ENCODE measurements at places on chromosomes 1 and 21.

DNA sequence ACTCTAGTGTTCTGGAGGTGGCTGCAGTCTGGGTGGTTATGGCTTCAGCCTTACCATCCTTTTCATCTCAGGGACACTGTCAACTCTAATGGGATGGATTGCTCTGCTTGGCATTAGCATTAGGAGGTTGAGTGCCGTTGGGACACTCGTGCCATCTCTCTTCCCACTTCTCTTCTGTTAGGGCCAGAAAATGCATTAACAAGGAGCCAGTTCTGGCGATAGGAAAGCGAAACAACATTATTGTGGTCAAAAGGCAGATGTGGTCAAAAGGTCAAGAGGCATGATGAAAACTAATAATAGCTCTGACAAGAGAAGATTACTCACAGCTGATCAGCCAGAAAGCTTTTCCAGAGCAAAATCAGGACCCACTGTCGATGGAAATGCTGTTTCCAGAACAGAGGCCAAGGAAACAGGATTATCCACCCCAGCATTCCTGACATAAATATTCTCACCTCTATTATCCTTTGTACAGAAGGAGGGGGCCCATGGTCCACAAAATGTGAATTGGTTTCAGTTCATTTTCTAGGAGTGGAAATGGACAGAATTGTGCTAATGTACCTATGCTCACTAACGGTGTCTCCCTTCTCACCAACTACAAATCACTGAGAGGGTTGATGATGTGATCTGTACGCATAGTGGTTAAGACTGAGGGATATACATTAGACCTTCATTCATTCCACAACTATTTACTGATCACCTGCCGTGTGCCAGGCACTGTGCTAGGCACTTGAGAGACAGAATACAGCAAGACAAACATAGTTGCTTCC lies 72.0 kb downstream of the ST6GALNAC5 start:
- DNase-seq: peak; percentile 12

DNA sequence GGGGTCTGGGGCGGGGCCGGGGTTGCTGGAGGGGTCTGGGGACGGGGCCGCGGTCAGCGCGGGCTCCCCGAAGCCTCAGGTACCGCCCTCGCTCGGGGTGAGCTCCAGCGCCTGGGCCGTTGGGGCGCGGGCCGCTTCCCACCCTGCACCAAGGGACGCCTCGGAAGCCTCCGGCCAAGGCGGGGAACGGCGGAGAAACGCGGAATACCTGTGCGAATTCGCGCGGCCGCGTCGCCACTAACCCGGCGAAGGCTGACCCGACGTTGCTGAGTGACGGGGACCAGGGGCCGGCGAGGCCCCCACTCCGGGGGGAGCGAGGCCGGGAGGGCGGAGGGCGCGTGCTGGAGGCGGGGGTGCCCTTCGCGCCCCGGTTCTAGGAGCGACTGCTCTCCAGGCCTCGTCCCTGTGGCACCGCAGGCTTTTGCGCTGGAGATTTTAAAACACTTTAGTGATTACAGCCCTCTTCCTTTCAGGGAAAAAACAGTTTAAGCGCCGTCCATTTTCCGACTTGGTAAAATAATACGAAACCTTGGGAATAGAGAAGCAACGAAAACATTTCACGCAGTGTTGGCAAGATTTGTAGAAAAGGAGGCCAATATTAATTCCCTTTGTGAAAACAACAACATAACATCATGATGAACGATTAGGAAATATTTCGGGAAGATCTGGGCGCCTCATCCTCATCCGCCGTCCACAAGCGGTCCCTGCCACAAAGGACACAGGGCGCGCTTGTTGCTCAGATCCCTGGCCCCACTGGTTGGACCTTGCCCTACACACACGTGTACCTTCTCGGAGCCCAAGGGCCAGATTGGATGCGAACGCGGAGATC lies 971 bp upstream of the GNG4 start:
- DNase-seq: peak; percentile 88

DNA sequence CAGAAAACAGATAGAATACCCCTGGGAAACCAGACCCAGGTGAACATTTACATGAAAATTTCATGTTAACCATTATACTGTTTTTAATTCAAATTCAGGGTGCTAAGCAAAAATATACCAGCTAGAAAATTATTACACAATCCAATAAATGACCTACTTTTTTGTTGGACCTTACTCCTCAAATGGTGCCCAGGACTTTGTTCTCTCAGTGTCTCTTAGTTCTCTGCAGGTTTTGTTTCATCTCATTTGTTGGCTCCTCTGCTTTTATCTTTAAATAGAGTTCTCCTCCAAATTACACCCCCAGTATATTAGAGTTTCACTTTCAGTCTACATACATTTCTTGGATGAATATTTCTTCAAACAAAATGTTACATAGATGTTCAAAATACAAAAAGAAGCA lies 314.8 kb downstream of the TPR start:
- DNase-seq: no peak

- no peak for DNase-seq
Observed at GRCh38 chr1:67791261-67791660, 42.0 kb downstream of the GNG12 start.

DNA sequence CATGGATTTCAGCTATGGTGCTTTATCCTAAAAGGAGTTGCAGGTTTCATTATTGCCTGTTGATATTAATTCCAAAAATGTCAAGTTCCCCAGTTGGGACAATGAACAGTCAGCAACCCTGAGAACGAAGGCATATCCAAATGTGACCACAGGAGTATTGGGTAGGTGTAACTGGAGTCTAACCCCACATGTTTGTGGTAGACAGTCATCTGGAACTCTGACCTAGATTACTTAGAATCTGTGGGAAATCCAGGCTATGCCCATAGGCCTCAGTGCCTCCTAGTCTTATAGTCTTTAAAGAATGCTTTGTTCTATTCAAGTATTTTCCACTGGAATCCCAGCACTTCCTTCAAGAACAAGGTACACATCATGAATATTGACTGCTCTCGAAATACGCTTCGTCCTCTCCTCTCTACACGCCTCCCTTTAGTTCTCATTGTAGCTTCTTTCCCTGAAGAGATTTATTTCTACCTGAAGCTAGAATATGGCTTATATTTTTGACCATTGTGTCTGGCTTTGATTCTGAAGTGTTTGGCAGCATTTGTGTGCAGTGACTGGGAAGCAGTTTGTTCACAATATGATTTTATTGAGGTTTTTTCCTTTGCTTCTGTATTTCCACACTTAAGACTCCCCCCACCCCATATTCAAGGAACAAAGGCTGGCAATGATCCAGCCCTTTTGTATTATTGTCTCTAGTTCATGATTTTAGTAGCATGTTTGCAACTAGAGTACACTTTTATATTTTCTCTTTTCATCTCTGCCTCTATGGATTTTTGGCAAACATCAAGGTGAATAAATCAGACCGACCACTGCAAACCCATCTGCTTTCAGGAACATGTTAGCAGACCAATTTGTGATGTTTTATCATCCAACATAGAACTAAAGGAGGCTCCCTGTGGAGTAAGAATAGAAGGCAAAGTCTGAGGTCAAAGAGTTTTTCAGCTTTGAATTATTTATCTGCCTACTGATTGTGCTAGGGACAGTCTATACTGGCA lies 178.6 kb downstream of the GPR52 start:
- DNase-seq: peak; percentile 55

- no peak for DNase-seq
Observed at GRCh38 chr21:31195334-31196015, 148.6 kb downstream of the TIAM1 start.

DNA sequence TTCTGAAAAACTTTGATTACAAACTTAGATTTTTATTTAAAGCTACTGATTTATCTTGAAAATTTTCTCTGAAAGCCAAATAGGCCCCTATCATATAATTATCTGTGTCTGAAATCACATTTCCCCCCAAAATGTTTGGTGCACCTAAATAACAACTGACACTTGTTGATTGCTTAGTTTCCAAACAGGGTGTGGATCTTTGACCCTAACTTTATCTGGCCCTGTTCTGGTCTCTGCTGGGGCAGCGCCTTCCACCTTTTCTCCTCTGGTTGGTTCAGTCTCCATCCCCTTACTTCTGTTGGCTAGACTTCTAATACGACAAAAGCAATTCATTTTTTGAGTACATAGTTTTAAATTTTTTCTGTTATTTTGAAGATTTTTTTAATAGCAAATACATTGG lies 10.2 kb upstream of the OTUD7B start:
- DNase-seq: no peak

DNA sequence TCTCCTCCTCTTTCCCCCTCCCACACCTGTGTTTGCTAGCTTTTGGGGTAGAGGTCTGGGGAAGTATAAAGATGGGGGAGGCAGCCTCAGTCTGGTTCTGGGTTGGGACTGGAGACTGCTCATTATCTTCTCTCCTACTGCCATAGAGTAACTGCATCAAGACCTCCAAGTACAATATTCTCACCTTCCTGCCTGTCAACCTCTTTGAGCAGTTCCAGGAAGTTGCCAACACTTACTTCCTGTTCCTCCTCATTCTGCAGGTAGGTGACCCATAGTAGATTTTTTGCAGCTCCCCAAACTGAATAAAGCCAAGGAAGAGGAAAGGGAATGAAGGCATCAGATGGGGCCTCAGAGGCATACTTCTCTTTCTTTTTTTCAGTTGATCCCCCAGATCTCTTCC lies 5.3 kb downstream of the ATP8B2 start:
- no peak for DNase-seq

- DNase-seq: no peak
Observed at GRCh38 chr1:228446852-228447251, 30.2 kb upstream of the TRIM17 start.

DNA sequence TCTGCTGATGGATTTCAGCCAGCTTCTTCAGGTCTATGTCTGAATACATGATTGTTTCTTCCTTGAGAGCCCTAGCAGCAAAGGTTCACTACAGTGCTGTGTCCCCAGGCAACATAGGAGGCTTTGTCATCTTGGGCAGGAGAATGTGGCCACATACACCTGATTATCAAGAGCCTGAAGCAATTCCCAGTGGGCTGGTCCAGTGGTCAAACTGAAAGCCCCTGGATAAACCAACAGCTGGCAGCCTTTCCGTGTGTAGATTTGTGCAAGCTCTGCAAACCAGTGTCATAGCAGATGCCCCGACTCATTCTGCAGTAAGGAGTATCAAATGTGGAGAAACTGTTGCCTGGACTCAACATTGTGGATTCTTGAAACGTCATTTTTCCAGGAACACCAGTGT lies 2.3 kb upstream of the GIPC2 start:
- no peak for DNase-seq

GRCh38 chr1:76944942-76945341 lies 77.7 kb downstream of the ST6GALNAC5 start:
- DNase-seq: no peak

- no peak for DNase-seq
Observed at GRCh38 chr1:59391212-59392179, 94.6 kb downstream of the FGGY start.

GRCh38 chr1:239558559-239558958 lies 172.2 kb downstream of the CHRM3 start:
- no peak for DNase-seq

- DNase-seq: no peak
Observed at GRCh38 chr1:108063703-108064102, 98.7 kb upstream of the VAV3 start.
